ENCODE measurements at places on chromosomes 2 and 18. TPM values are rescaled to one million over a fixed set of nuclear protein-coding genes. Genes with fewer than 3 reads are reported as not detected.

GRCh38 chr2:44974064-44974715, 32.7 kb downstream of the SIX3 start:
- DNase-seq: no peak

- DNase-seq: peak; percentile 64
These were observed 35.9 kb downstream of the PTGR3 start for GRCh38 chr18:75173125-75173432.

DNA sequence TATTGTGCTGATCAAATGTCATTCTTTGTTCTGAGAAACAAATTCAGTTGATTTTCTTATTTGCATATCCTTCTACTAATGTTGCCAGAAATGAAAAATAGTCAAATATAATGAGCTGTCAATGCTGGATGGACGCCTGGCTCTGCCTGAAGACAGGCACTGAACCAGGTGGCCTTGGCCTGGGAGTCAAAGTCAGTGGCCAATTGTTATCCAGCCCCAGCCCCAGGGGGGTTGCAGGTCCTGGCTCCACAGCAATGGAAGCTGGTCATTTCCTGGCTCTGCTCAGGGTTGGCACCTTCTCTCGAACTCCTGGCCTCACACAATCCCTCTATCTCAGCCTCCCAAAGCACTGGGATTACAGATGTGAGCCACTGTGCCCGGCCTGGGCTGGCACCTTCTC, 176.8 kb upstream of the GLI2 start:
- no peak for DNase-seq

DNA sequence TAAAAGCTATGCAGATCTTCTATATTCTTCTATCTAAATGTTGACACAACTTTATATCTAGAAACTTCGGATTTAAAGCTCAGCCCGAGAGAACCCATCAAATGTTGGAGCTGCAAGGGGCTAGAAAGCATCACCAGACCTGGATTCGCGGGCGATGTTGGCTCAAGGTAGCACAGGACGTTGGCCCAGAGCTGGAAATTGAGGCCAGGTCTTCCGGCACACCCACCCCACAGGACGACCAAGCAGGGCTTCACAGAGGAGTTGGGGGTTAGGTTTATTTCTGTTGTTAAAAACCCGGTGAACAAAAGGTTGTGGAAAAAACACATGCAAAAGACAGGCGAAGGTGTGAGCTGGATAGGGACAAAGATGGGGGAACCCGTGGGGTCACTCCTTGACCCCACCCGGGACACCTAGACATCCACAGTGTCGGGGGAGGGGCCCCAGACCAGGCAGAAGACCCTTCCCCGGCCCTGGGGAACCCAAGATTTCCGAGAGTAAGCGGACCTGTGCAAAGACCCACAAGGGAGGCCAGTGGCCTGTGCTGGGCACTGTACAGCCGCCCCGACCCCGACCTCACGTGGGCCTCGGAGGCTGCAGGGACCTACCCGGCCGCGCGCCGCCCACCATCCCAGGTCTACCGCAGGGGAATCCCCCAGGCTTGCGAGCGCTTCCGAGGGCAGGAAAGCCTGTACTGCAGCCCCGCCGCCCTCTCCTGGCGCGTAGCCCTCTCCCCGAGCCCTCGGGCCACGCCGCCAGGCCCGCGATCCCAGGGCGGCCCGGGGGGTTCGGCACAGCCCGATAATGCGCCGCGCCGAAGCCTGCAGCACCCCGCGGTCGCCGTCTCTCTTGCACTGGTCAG, 1.8 kb upstream of the AGBL5 start:
- peak; percentile 81 for DNase-seq

- no peak for DNase-seq
These were observed 68.2 kb downstream of the TBC1D8 start for GRCh38 chr2:101082998-101083397.

DNA sequence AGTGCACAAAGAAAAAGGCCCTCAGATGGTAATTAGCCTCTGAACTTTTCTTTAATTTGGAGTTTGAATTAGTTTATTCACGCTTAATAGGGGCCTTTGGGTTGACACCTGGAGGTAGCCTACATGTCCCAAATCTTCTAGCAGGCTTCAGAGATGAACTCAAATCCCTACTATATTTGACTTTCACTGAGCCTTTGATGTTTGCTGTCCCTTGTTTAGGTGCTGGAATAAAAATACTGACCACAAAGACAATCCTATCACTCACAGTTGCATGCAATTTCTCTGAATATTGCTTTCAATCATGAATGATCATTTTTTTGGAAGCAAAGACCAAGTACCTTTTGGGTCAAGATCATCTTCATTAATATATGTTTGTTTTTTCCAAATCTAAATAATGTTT, 564.0 kb upstream of the FANCL start:
- no peak for DNase-seq

DNA sequence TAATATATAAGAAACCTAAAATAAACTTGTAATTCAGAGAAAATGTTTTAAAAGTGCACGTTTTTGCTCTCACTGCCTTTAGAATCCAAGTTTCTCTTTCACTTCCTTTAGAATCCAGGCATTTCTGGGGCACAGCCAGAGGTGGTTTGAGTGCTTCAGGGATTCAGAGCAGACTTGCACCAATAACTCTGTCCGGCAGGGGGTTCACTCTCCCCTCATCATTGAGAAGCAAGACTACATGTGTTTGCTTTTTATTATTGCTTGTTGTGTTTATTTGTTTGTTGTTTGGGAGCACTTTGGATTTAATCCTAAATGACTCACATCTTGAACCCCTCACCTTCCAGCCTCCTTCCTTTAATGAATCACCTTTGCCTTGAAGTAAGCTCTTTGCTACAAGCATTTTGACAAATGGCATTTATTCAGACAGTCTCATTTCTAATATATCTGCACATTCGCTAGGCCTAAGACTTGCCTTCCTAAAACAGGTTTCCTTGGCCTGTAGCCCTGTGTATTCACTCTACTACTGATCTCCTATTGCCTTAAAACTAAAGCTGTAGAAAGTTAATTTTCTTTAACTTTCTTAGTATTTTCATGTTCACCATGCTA, 233.5 kb upstream of the ATP5MC3 start:
- DNase-seq: peak; percentile 4

- no peak for DNase-seq
These were observed 166.1 kb downstream of the MTCL1 start for GRCh38 chr18:8871489-8871888.

The LYPD6 gene
- total RNA-seq: not detected

The PFN4 gene
- total RNA-seq: 0.66 TPM

The PCARE gene
- not detected for total RNA-seq

The CNDP1 gene
- 0.57 TPM for total RNA-seq

The TCF7L1 gene
- 0.67 TPM for total RNA-seq

The NT5C1B gene
- not detected for total RNA-seq

The TEKT4 gene
- total RNA-seq: not detected

The GDF7 gene
- 14.8 TPM for total RNA-seq
